ENCODE measurements at places on chromosomes 3 and 15. TPM values are rescaled to one million over a fixed set of nuclear protein-coding genes. Genes with fewer than 3 reads are reported as not detected.

Gene THPO
- not detected for total RNA-seq

Gene NEK11
- 1.3 TPM for total RNA-seq

Gene LSAMP
- not detected for total RNA-seq

Gene HTD2
- total RNA-seq = 6.9 TPM

Gene ZIC1
- not detected for total RNA-seq

Gene DUOX2
- total RNA-seq = not detected

Gene MDFIC2
- not detected for total RNA-seq

Gene GPR171
- total RNA-seq = 218 TPM

Gene ALPK3
- total RNA-seq = 0.35 TPM

Gene CIB1
- total RNA-seq = 127 TPM

Gene UNC13C
- total RNA-seq = not detected

Gene RASSF1
- total RNA-seq = 205 TPM

Gene ZPLD1
- not detected for total RNA-seq
